ENCODE measurements at places on chromosomes 6 and 20.

- DNase-seq: no peak
Measured at GRCh38 chr6:169252505-169253189, 999 bp downstream of the THBS2 start.

DNA sequence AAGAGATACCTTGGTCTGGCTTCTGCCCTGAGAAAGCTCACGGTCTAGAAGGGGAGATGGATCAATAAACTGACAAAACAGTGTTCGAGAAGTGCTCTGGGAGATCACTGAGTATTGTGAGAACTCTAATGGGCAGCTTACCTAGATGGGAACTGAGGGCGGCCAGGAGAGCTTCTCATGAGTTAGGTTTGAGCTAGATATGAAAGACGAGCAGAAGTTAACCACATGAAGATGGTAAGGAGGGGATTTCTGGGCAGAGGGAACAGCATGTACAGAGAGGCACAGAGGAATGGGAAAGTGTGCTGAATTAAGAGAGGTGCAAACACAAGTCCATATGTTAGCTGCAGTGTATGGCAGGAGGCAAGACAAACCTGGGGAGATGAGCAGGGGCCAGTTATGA lies 11.9 kb downstream of the ZFAND3 start:
- no peak for DNase-seq

DNA sequence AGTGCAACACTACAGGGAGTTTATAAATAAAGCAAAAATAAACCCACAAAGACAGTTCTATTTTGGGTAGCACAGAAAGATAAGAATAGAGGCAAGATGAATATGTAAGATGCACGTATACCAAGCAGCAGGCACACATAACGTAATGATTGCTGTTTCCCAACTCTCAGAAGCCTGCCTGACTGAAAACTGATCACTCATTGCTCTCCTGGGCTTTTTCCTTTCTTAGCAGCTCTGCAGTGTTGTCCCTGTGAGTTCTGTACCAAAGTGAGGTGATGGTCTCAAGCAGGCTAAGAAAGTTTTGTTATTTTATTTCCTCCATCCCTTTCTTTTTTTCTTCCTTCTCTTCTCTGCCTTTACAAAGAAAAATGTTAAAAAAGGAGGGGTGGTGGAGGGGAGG lies 522.0 kb upstream of the MAN1A1 start:
- DNase-seq: no peak

DNA sequence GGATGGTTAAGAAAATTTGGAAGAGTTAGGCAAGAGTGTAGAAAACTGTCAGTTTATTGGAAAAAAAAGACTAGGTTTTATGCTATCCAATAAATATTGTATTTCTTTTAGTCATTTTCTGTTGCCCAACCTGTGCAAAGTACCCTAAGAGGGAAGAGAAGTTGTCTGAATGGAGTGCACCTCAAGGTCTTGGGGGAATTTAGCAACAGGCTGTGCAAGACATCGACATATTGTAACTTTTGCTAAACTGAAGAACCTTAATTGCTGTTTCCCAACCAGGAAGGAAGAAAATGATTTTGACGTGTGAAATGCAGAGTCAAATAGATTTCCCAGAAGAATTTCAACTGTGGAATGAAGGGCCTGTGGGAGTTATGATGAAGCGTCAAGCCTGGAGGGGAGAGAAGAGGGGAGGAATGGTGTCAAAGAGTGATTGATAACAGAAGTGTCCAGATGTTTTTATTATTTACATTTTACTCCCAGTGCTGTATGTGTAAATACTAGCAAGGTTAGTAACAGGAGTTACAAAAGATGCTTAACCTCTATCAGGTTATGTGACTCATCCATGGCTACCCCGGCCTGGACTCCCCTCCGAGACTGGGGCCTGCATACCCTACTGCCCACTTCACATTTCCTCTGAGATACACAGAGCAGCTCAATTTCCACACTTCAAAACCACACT lies 246.8 kb downstream of the MYLK4 start:
- DNase-seq: no peak

- DNase-seq: no peak
Measured at GRCh38 chr20:4227085-4227821, 211.9 kb upstream of the RNF24 start.

DNA sequence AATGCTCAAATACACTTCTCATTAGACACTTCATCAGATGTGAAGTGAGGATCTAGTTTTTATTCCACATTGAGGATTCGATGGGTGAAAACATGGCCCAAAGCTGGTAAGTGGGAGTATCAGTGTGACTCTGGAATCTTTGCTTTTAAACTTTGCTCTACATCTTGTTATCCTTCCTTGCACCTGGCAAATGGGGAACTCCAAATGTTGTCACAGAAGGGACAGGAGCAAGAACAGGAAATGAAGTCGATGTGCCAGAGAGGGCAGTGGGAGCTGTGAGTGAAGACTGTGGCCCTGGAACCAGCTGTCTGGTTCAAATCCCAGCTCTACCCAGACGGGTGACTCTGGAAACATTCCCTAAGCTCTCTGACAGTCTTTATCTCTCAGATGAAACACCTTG lies 86.7 kb upstream of the AGPAT4 start:
- DNase-seq: no peak

GRCh38 chr20:20201639-20202038 lies 149.3 kb downstream of the CFAP61 start:
- DNase-seq: no peak
